CD4-positive, alpha-beta memory T cell (primary cell): ENCODE measurements at places on chromosomes 6 and 20. TPM values are rescaled to one million over a fixed set of nuclear protein-coding genes. Genes with fewer than 3 reads are reported as not detected.

Gene ARFGEF3
- total RNA-seq: not detected

Gene HRH3
- not detected for total RNA-seq

Gene RSPH9
- not detected for total RNA-seq

Gene VWA7
- 1.0 TPM for total RNA-seq

Gene TCFL5
- 10.3 TPM for total RNA-seq

Gene GSTA3
- total RNA-seq: not detected

Gene OTOR
- total RNA-seq: not detected

Gene FKBP1C
- not detected for total RNA-seq

Gene TBX18
- total RNA-seq: not detected

Gene KHDRBS2
- not detected for total RNA-seq

Gene KHDC1L
- not detected for total RNA-seq

Gene RNF39
- total RNA-seq: not detected

Gene MAS1
- not detected for total RNA-seq

Gene UBD
- not detected for total RNA-seq

Gene COL21A1
- not detected for total RNA-seq

Gene MICB
- 21.4 TPM for total RNA-seq

Gene BTNL2
- not detected for total RNA-seq

Gene E2F1
- 2.6 TPM for total RNA-seq

Gene PARD6B
- 10.9 TPM for total RNA-seq

Gene LGSN
- total RNA-seq: not detected

Gene TINAG
- not detected for total RNA-seq

Gene TRIM15
- not detected for total RNA-seq

Gene FAM217A
- not detected for total RNA-seq

Gene MMP24OS
- 76.6 TPM for total RNA-seq

Gene SNAP91
- total RNA-seq: not detected

Gene CST1
- total RNA-seq: not detected

Gene ABCC10
- total RNA-seq: 80.0 TPM

Gene SLC17A1
- total RNA-seq: not detected
